ENCODE measurements at places on chromosomes 7 and 10.

- DNase-seq = no peak
These were observed 729.9 kb downstream of the ZWINT start for GRCh38 chr10:55631071-55631654.

DNA sequence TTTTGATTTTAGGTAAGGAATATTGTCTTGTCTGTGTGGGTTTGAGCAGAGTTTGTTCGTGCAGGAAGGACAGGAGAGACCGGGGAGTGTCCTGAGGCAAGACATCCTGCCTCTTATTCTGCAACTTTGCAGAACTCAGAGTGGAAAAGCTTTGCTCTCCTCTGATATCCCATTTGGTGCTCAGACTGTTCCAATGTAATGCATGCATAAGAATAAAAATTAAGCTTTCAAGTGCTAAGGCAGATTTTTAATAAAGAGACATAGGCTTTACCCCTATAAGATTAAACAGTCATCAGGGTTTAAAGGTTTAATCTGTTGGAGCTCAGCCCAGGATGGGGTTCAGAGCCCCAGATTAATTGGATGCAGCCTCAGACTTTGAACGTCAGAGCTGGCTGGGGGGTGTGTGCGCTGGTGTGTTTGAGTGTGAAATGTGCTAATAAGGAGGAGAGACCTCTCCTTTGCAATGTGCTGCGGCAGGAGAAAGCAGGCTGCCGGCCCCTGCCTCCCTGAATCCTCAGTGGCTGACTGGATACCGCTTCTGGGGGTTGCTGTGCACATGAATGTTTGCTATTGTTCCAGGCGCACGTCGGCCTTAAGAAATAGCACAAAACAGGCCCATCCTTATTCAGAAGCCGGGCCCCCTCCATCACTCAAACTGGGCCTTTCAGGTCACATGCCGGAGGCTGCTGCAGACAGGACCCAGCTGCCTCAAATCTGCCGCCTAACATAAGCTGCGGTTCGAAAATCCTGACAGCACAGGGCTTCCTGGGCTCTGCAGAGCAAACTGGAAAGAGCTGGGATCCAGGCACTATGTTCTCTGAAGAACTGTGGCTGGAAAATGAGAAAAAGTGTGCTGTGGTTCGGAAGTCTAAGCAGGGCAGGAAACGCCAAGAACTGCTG lies 84.1 kb upstream of the PRR15 start:
- DNase-seq = no peak

DNA sequence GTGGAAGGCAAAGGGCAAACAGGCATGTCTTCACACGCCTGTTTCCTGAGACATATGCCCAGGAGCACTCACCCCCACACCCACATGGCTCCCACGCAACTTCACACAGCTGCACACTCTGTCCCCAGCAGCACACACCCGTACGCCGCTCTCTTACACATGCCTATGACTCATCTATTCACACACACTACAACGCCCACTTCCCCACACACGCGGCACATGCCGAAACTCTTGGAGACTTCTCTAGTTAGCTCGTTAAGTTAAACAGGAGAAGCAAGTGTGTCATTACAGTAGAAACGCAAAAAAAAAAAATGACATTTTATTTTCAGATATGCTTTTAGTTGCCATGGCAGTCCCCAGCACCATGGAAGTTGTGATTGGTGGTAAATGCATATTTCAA lies 6.7 kb downstream of the CALN1 start:
- no peak for DNase-seq

GRCh38 chr10:34667177-34667576 lies 147.9 kb downstream of the PARD3 start:
- DNase-seq = no peak

- no peak for DNase-seq
These were observed 98.2 kb downstream of the ANK3 start for GRCh38 chr10:60291344-60291930.

- no peak for DNase-seq
These were observed 133.7 kb downstream of the ARHGAP22 start for GRCh38 chr10:48470893-48471805.

GRCh38 chr7:47751043-47751442 lies 169.1 kb upstream of the TNS3 start:
- DNase-seq = no peak

DNA sequence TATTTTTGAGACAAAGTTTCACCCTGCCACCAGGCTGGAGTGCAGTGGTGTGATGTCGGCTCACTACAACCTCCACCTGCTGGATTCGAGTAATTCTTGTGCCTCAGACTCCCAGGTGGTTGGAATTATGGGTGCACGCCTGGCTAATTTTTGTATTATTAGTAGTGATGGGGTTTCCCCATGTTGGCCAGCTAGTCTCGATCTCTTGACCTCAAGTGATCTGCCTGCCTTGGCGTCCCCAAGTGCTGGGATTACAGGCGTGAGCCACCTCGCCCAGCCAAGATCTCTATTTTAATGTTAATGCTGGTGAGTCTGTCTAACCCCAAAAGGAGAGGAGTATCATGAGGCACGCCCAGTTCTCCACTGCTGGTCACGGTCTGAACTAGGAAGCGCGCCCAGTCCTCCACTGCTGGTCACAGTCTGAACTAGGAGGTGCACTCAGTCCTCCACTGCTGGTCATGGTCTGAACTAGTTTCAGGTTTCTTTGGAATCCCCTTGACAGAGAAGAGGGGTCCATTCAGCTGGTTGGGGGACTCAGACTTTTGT lies 5.6 kb upstream of the LRRC27 start:
- no peak for DNase-seq

- DNase-seq = no peak
These were observed 2.2 kb upstream of the KBTBD2 start for GRCh38 chr7:32893722-32894121.
